Dermis microvascular lymphatic vessel endothelial cell (primary cell): ENCODE measurements at places on chromosomes 6 and 20.

GRCh38 chr6:132491303-132491702, 21.6 kb downstream of the STX7 start:
- DNase-seq, result peak; percentile 64

- no peak for DNase-seq
These were observed 14.8 kb downstream of the MARCKS start for GRCh38 chr6:113871975-113872374.

GRCh38 chr20:7180256-7181045, 413.0 kb downstream of the BMP2 start:
- no peak for DNase-seq

- DNase-seq, result no peak
These were observed 322.8 kb upstream of the SOX4 start for GRCh38 chr6:21270636-21271201.

DNA sequence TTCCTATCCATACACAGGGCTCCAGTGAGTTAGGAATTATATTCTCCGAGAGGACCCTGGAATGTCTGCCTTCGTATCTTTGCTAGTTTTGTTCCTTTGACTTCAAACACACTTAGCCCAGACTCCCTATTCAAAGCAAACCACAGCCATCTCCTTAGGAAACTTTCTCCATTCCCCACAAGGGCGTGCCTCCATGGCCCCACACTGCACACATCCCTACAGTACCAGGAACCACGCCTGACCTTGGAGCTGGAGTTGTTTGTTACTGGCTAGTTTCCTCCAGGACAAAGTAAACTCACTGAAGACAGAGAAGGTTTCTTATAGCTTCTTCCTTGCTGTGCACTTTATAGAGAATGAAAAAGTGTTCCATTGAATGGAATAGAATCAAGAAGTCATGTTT, 412.8 kb upstream of the AGPAT4 start:
- no peak for DNase-seq

DNA sequence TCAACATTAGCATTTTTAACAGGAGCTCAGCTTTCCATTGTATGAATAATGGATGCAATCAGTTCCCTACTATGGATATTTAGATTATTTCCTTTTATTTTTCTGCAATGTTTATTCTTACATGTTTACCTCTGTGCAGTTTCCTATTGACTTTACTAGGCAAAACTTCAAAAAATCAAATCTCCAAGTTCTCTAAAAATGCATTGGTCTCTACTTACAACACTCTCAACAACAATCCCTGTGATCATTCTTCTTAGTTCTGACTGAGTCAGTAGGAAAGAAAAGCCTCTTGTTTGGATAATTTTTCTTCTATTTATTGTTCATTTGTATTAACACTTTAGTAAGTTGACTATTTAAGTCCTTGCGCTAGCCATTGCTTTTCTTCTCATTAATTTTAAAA, 126.1 kb downstream of the KIF13A start:
- no peak for DNase-seq

GRCh38 chr20:31919410-31920155, 32.3 kb downstream of the PDRG1 start:
- DNase-seq, result no peak

DNA sequence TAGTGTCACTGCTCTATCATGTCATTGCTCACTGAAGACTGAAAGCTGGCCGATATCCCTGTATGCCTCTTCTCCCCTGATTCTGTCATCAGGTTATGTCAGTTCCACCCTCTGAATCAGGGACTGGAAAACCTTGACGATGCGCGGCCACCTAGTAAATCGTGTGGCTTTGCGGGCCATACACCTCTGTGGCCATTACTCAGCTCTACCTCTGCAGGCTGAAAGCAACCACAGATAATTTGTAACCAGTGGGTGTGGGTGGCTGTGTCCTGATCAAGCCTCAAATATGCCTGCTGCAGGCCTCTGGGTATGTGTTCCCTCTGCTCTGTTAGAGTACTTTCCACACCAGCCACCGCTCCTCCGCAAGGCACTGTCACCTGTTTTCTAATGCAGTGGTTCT, 105.2 kb downstream of the GMPR start:
- DNase-seq, result no peak

- peak; percentile 70 for DNase-seq
These were observed 2.3 kb upstream of the RAMACL start for GRCh38 chr6:166588691-166589336.

DNA sequence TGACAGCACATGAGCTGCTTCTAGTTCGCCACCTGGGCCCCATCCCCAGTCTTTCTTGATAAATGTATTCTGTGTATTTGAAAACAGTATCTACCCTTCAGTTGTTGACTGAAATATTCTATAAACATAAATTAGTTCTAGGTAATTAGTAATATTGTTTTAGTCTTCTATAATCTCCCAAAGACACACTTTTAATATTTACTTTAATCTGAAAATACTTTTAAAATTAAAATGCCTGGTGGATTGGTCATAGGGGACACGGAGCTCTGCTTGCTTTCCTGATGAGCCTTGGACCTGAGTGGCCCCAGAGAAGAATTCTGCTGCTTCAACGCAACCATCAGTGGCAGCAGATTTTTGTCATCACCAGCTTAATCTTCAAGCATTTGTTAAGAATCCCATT, 234.5 kb downstream of the THBS2 start:
- no peak for DNase-seq

DNA sequence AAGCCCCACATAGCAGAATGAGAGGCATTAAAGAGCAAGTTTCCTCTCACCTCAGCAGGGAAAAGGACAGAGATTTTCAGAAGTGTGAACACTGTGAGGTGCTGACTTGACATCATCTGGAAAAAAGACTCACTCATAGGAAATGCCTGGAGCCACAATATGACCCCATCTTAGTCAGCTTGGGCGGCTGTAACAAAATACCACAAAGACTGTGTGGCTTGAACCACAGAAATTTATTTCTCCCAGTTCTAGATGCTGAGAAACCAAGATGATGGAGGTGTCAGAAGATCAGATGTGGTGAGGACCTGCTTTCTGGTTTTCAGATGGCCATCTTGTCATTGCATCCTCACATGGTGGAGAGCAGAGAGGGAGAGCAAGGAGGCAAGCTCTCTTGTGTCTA, 253.1 kb downstream of the ADGB start:
- DNase-seq, result no peak

GRCh38 chr6:147322299-147323162, 118.3 kb downstream of the STXBP5 start:
- peak; percentile 6 for DNase-seq

- no peak for DNase-seq
These were observed 149.8 kb downstream of the PAK5 start for GRCh38 chr20:9689041-9689440.

- DNase-seq, result no peak
These were observed 8.4 kb downstream of the FAM120B start for GRCh38 chr6:170314983-170315382.

DNA sequence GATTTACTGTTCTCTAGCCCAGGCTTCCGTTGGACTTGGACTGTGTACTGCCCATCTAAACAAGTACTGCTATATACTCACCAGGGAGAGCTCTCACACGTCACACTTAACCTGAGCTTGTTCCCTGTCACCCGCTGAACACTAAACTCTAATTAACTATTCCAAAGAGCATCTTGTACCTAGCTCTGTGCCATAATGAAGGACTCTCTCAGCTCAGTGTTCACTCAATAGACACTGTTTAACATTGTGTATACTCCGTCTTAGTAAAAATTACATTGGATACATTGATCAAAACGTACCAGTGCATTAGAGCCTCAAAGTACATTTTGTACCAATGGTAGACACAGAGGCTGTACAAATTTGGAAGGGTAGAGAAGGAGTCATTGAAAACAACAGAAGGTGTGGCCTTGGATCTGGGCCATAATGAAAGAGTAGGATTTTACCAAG, 55.4 kb upstream of the EPHA7 start:
- no peak for DNase-seq

GRCh38 chr6:147341486-147341885, 137.3 kb downstream of the STXBP5 start:
- no peak for DNase-seq

GRCh38 chr20:10790013-10790412, 116.2 kb upstream of the JAG1 start:
- DNase-seq, result no peak

GRCh38 chr6:160949531-160949930, 42.0 kb upstream of the MAP3K4 start:
- no peak for DNase-seq

DNA sequence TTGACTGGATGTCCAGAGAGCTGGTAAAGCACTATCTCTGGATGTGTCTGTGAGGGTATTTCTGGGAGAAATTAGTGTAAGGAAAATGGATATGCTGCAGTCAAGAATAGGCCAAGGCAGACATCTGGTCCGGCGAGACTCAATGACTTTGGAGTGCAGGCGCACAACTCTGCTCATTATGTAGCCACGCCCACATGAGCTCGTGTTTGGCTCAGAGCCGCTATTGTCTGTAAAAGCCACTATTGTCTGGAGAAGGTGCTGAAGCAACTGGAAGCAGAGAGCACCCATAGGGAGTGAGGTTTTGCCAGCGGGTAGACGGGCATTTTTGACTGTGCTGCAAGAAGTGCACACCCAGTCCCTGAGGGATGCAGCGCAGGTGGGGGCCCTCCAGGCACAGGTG, 305.0 kb upstream of the POU3F2 start:
- no peak for DNase-seq

DNA sequence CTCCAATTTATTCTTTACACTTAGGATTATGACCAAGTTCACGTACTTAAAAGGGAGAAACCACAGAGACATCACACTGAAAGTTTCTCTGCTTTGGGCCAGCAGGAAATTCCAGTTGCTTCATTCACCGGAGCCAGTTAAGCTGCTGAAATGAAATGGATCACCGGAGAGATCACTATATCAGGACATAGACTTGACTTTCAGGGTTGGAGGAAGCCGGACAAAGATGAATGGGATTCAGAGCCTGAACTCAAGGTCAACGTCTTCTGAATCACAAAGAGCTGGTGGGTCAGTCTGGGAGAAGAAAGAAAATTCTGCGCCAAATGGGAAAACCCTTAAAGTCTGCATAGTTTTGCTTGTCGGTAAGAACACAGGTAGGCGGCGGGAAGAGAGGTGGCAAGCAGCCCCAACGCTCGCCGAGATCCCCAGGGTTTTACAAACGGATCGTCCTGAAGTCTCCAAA, 81.9 kb upstream of the CCDC28A start:
- peak; percentile 62 for DNase-seq

DNA sequence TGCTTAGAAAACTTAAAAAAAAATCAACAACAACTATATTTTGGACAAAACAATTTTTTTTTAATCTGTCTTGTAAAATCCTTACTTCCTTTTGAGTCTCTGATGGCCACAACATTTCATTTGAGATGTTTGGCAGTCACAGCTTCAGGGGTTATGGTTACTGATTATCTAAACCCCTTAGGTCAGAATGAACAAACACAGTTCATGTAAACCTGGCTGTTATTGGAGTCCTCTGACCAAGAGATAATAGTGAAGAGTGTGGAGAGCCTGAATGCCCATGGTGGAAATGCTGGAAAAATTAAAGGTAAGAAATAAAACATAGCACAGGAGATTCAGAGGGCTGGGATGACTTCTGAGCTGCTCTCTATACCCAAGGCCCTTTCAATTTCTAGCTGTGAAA, 38.2 kb downstream of the TMX4 start:
- no peak for DNase-seq

DNA sequence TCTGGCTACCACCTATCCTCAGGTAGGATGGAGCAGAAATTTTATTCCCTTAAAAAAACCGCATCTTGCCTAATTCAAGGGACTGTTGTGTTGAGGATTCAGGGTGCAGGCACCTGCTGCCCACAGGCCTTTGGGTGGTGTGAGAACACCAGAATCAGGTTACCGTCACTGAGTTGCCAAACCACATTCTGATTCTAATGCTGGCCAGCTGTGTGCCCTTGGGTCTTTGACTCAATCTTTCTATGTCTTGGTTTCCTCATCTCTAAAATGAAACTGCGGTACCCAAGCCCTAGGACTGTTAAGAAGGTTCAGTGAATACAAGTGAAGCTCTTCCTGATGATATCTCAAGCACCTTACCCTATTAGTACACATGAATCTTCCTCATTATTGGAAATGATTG, 827.3 kb downstream of the DHX35 start:
- no peak for DNase-seq

- no peak for DNase-seq
These were observed 229.9 kb upstream of the STXBP5 start for GRCh38 chr6:146974351-146974750.

DNA sequence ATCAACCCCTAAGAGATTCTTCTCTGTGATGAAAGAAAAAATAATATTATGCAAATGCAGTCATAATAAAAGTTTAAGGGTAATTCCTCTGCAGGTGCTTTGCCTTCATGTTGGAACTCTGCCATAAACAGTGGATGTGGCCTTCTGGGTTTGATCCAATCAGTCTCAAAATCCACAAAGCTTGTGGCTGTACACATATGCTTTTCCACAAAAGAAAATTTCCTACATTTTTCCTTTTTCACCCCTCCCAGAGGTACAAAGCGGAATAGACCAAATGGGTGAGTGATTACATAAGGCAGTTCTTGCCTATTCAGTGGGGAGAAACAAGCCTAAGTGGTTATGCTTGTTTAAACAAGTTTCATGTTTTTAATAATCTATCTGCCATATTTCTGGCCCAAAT, 16.7 kb downstream of the CALHM5 start:
- no peak for DNase-seq

GRCh38 chr6:139325125-139325524, 33.3 kb upstream of the TXLNB start:
- DNase-seq, result no peak

DNA sequence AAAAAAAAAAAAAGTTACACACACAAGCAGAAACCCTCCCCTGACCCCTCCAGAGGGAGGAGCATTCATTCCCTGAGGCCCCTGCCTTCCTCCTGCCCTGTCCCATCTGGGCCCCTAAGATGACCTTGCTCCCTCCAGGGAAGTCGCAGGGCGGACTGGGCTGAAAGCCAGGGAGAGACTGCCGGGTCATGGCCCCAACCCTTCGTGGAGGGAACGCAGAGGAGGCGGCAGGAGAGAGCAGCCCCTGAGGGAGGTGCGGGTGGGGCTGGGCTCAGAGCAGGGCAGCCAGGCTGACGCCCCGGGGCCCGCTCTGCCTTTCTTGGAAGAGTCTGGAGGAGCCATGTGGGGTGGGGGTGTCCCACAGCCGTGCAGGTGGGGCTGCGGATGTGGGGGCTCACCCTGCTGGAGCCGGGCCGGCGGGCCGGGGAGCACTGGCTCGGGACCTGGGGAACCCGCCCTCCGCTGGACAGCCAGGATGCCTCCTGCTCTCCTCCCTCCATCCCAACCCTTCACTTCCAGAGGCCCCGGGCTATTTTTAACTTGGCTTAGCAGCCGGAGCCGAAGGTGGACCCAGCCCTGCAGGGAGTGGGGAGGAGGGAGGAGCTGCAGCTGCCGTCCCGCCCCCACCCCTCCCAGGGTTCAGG, 15.0 kb upstream of the ABHD16B start:
- DNase-seq, result no peak

DNA sequence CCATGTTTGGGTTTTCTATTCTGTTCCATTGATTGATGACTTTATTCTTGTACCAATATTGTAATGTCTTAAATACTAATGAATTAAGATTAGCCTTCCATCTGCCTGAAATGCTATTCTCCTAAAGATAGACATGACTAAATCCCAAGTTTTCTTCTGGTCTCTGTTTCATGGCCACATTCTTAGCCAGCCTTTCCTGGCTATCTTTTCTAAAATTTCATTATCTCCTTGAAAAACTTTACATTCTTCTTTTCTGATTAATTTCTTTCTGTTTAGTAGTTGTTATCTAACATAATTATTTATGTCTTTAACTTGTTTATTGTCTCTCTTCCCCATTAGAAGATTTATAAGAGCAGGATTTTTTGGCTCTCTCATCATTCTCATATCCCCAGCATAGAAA, 4.4 kb upstream of the PRIM2 start:
- no peak for DNase-seq

- DNase-seq, result no peak
These were observed 178.9 kb upstream of the RNF217 start for GRCh38 chr6:124783344-124783743.

- DNase-seq, result no peak
These were observed 17.4 kb upstream of the PRDM13 start for GRCh38 chr6:99589290-99589672.
